ENCODE measurements at places on chromosomes 6 and 20. TPM values are rescaled to one million over a fixed set of nuclear protein-coding genes. Genes with fewer than 3 reads are reported as not detected.

- no peaks in the 10 kb centered on the region for H3K36me3 ChIP-seq
- no peak overlapping the region for H3K27ac ChIP-seq
- H3K4me1 ChIP-seq = no peaks in the 10 kb centered on the region
- DNase-seq = no peak
- H3K4me3 ChIP-seq = no peak overlapping the region
These were observed 501.1 kb downstream of the PTPRT start for GRCh38 chr20:42688576-42688975.

- no peaks in the 10 kb centered on the region for H3K36me3 ChIP-seq
- peak overlapping the region; percentile 46 for H3K27ac ChIP-seq
- H3K4me1 ChIP-seq = peaks cover under 1% of the 10 kb centered on the region
- no peaks in the 10 kb centered on the region for H3K27me3 ChIP-seq
- H3K4me3 ChIP-seq = peak overlapping the region; percentile 5
- no peak for DNase-seq
These were observed 5.2 kb downstream of the TEAD3 start for GRCh38 chr6:35491558-35492257.

GRCh38 chr6:37056439-37057127 lies 51.1 kb downstream of the FGD2 start:
- no peaks in the 10 kb centered on the region for H3K27me3 ChIP-seq
- DNase-seq = no peak
- H3K4me1 ChIP-seq = peaks cover 25% of the 10 kb centered on the region
- no peak overlapping the region for H3K27ac ChIP-seq
- H3K36me3 ChIP-seq = no peaks in the 10 kb centered on the region

GRCh38 chr6:28896505-28897368 lies 27.0 kb downstream of the TRIM27 start:
- no peaks in the 10 kb centered on the region for H3K4me1 ChIP-seq
- no peaks in the 10 kb centered on the region for H3K36me3 ChIP-seq
- peak overlapping the region; percentile 94 for H3K27ac ChIP-seq
- DNase-seq = peak; percentile 77
- peak overlapping the region; percentile 65 for H3K4me3 ChIP-seq

The TMEM74B gene
- 11.6 TPM for total RNA-seq

DNA sequence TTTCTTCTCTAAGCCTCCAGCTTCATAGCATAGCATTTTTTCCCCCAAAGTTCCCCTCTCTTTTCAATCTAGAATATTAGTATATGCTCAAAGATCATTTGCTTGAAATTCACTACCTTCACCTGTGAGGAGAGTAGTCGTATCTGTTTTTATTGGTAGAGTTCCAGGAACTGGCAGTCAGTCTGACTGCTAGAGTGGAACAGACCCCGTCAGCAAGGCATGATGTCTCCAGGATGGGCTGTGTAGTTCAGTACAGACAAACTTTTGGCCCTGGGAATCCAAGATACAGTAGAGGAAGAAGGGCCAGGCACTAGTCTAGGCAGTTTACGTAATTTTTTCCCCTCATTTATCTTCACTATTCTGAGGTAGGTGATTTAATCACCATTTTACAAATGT lies 29.1 kb downstream of the RALY start:
- H3K4me3 ChIP-seq = no peak overlapping the region
- peaks cover 15% of the 10 kb centered on the region for H3K4me1 ChIP-seq
- no peaks in the 10 kb centered on the region for H3K36me3 ChIP-seq
- DNase-seq = no peak
- no peaks in the 10 kb centered on the region for H3K27me3 ChIP-seq

The MUCL3 gene
- total RNA-seq = not detected

The THBS2 gene
- 14.4 TPM for total RNA-seq

DNA sequence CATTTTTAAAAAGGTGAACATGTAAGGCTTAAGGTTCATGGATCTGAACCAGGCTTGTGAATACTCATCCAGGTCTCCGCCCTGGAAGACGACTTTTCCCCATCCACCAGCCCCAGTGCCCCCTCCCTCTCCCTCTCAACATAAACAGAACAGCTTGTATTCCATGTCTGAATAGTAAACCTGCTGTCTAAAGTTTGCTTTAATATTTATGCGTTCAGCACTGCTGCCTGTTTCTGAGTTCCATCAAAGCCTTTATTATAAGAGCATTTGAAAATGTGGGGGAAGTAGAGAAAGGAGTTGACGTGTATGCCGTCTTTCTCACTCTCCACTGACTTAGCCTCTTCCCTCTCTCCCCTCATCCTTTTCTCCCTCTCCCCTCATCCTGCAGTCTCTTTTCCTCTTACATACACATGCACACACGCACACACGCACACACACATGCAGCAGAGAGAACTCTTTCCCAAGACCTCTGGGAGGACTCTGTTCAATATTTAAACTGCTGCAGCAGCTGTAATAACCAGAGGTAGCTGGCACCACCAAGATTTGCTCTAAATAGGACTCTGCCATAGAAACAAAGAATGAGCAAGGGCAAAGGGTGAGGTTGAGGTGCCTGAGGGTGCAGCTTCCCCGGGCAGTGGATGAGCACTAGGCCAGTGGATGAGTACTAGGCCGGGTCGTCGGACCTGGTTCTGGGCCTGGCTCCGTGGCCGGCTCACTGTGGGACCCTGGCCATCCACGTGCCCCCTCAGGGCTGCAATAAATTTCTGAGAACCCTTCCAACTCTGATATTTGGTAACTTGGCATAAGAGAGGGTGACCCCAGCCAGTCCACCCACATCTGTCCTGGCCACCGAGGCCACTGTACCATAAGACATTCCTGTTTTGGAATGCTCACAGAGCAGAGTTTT lies 35.4 kb upstream of the VSTM2L start:
- DNase-seq = peak; percentile 8
- no peak overlapping the region for H3K27ac ChIP-seq
- peaks cover 62% of the 10 kb centered on the region for H3K36me3 ChIP-seq
- H3K4me1 ChIP-seq = no peaks in the 10 kb centered on the region
- H3K4me3 ChIP-seq = no peak overlapping the region

The PABPC1L gene
- 10.5 TPM for total RNA-seq

The MMP24 gene
- 2.7 TPM for total RNA-seq

DNA sequence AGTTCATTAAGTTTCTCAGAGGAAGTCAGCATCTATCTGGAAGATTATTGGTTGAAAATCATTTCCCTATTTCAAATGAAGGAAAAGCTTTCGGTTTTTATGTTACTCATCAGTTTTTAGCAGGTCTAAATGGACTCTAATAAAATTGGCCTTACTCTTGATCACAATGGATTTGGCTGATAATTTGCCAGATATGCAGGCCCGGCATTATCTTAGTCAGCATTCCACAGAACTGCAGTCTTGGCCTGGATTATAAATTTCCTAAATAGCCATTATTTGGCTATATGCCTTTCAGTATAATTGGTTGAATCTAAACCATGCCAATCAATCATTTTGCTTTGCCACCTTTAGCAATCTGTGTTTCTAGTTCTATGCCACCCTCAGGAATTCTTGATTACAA lies 91.7 kb upstream of the KCNQ5 start:
- H3K4me1 ChIP-seq = no peaks in the 10 kb centered on the region
- no peak for DNase-seq
- H3K27ac ChIP-seq = no peak overlapping the region
- H3K27me3 ChIP-seq = no peaks in the 10 kb centered on the region

GRCh38 chr6:122953766-122954165 lies 42.3 kb upstream of the CLVS2 start:
- no peaks in the 10 kb centered on the region for H3K27me3 ChIP-seq
- no peaks in the 10 kb centered on the region for H3K4me1 ChIP-seq
- H3K36me3 ChIP-seq = no peaks in the 10 kb centered on the region
- no peak for DNase-seq

The WFDC2 gene
- total RNA-seq = 2.1 TPM

DNA sequence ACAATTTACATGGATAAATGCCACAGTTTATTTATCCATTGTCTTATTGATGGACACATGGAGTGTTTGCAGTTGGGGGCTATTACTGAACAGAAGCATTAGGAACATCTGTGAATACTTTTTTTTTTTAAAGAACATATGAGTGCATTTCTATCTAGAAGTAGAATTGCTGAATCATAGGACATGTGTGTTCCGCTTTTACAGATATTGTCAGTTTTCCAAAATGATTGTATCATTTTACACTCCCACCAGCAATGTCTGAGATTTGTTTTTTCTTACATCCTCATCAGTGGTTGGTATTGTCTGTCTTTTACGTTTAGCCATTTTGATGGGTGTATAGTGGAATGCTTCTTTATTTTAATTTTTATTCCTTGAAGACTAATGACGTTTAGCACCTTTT lies 42.0 kb upstream of the ASIP start:
- H3K36me3 ChIP-seq = no peaks in the 10 kb centered on the region
- no peak overlapping the region for H3K4me3 ChIP-seq
- no peak for DNase-seq
- no peaks in the 10 kb centered on the region for H3K4me1 ChIP-seq

GRCh38 chr6:6436946-6437345 lies 116.5 kb upstream of the F13A1 start:
- H3K36me3 ChIP-seq = no peaks in the 10 kb centered on the region
- H3K4me3 ChIP-seq = no peak overlapping the region
- no peaks in the 10 kb centered on the region for H3K27me3 ChIP-seq
- no peaks in the 10 kb centered on the region for H3K4me1 ChIP-seq
- no peak for DNase-seq

The RIPOR2 gene
- total RNA-seq = 3.7 TPM

The MYBL2 gene
- total RNA-seq = 27.2 TPM

DNA sequence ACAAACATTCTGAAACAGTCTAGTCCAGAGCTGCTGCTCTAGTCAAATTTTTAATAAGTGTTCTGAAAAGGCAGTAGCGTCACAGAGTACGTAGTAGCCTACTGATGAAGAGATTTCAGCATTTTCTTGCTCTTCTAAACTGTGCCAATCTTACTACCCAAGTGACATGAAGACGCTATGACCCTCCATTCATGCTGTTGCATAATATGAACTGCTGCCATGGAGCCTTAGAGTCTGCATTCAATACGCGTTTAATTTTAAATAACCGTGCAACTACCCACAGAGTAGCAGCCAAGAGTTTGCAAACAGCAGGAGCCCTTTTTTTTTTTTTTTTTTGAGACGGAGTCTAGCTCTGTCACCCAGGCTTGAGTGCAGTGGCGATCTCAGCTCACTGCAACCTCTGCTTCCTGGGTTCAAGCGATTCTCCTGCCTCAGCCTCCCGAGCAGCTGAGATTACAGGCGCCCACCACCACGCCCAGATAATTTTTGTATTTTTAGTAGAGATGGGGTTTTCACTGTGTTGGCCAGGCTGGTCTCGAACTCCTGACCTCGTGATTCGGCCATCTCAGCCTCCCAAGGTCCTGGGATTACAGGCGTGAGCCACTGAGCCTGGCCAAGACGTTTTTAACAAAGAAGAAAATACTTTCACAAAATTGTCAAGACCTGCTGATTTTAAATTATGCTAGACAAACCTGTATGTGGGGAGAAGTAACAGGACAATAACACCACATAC lies 44.3 kb downstream of the EZR start:
- H3K4me1 ChIP-seq = no peaks in the 10 kb centered on the region
- H3K36me3 ChIP-seq = peaks cover 7% of the 10 kb centered on the region
- DNase-seq = no peak
- H3K27me3 ChIP-seq = no peaks in the 10 kb centered on the region
- no peak overlapping the region for H3K27ac ChIP-seq
- no peak overlapping the region for H3K4me3 ChIP-seq

The SRSF12 gene
- not detected for total RNA-seq

DNA sequence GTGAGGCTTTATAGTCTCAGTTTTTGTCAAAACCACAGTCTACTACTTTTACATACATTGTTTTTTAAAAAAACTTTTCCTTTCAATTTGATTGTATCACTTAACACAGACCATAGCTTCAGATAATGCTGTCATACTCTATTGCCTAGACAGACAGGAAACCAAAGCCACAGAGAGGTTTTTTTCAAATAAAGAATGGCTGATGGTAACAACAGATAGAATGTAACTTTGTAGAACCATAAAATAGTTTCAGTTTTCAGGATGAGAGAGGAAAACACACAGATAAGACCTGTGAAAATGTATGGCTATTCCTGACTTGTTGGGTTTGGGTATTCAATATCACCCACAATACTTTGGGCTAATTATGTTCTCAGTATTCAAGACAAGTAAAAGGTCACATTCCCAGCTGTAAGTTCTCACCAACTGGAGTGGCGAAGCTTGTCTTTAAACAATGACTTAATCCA lies 94.0 kb downstream of the ADGRG6 start:
- no peak overlapping the region for H3K4me3 ChIP-seq
- no peak overlapping the region for H3K27ac ChIP-seq
- H3K4me1 ChIP-seq = no peaks in the 10 kb centered on the region
- no peaks in the 10 kb centered on the region for H3K36me3 ChIP-seq

- peak overlapping the region; percentile 82 for H3K4me3 ChIP-seq
- H3K27ac ChIP-seq = peak overlapping the region; percentile 99
- no peaks in the 10 kb centered on the region for H3K36me3 ChIP-seq
- DNase-seq = no peak
These were observed 1.2 kb downstream of the WTAP start for GRCh38 chr6:159728531-159728964.

The DOK5 gene
- total RNA-seq = not detected

The SLC12A5 gene
- not detected for total RNA-seq

The BMP2 gene
- 29.8 TPM for total RNA-seq

The PRR18 gene
- not detected for total RNA-seq

GRCh38 chr6:38549180-38549579 lies 90.5 kb downstream of the BTBD9 start:
- no peak overlapping the region for H3K27ac ChIP-seq
- H3K4me3 ChIP-seq = no peak overlapping the region
- no peaks in the 10 kb centered on the region for H3K4me1 ChIP-seq
- no peaks in the 10 kb centered on the region for H3K27me3 ChIP-seq
- no peak for DNase-seq

DNA sequence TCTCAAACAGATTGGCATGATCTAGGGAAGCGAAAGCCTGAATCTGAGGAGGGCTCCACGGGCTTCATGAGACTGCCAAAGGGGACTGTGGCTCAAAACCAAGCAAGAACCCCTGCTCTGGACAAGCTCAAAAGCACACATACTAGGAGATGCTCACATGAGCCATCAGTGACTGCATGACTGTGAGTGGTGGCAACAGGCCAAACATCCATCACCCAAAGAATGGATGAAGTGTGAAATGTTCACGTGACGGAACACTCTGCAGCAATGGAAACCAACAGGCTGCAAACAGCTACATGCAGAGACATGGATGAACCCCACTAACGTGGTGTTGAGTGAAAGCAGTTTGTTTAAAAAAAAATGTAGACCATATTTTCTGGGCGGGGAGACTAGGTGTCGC lies 136.3 kb downstream of the PREX1 start:
- no peak overlapping the region for H3K4me3 ChIP-seq
- H3K4me1 ChIP-seq = no peaks in the 10 kb centered on the region

- no peak for DNase-seq
- no peak overlapping the region for H3K27ac ChIP-seq
- peaks cover 12% of the 10 kb centered on the region for H3K4me1 ChIP-seq
These were observed 5.6 kb downstream of the PANK2 start for GRCh38 chr20:3894796-3895195.

The TFAP2D gene
- total RNA-seq = not detected

DNA sequence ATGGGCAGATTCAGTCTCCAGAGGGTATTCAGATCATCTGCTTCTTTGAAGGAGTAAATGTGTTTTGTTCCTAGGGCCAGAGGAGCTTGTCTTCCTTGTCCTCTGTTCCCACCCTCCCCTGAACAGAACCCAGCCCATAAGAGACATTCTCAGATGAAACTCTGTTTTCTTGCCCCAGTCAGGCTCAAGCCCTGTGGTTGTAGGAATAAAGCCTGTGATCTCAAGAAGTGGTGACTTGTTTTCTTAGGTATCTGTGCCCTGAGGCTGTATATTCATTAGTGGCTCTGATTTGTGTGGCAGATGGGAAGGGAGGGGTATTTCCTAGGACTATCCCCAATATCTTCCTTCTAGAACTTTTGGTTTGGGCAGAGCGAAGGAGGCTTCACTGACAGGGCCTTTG lies 27.9 kb downstream of the GSS start:
- H3K27ac ChIP-seq = no peak overlapping the region
- H3K4me3 ChIP-seq = no peak overlapping the region
- DNase-seq = no peak
- H3K4me1 ChIP-seq = no peaks in the 10 kb centered on the region
- peaks cover 5% of the 10 kb centered on the region for H3K36me3 ChIP-seq

All from Peyer's patch (tissue), 4 donors.